ENCODE measurements at places on chromosomes 6 and 20.
A peak's percentile ranks its signal among the peaks of the same experiment; 100 is the strongest.

GRCh38 chr6:31821301-31822035 is 6.1 kb upstream of the HSPA1B start:
- DNase-seq, result no peak

DNA sequence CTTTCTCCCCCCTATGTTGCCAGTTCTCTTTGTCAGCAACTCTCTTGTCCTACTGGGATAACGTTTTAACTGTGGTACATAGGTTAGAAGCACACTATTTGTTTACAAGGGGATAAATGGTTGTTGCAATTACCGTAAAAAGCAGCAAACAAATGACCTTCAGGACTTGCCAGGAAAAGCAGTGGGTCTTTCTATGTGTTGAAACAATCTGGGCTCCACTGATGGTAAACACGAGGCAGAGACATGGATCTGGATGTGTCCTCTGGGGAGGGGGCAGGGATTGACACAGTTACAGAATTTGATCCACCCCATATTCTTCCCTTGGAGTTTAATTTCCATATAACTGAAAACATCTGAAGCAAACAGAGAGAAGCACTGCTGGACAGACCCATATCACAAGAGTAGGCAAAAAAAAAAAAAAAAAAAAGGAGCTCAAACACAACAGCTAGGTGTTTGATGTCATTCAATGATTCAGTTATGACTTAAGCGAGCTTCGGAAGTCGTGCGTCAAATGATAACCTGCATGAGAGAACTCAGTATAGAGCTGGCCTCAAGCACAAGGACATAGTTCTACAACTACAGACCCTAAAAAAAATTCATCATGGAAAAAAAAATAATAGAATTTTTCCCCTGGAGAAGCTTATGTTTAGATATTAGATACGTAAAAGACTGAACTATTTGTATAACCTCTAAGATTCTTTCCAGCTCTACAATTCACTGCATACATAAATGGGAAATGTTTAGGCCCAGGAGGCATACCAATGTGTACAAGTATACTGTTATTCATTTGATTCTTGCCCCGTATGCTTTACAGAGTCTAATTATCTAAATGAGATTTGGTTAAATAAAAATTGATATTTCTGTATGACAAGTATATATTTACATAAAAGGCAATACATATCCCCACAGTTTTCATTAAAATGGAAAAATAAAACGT is 127.7 kb downstream of the ALDH8A1 start:
- no peak for DNase-seq

DNA sequence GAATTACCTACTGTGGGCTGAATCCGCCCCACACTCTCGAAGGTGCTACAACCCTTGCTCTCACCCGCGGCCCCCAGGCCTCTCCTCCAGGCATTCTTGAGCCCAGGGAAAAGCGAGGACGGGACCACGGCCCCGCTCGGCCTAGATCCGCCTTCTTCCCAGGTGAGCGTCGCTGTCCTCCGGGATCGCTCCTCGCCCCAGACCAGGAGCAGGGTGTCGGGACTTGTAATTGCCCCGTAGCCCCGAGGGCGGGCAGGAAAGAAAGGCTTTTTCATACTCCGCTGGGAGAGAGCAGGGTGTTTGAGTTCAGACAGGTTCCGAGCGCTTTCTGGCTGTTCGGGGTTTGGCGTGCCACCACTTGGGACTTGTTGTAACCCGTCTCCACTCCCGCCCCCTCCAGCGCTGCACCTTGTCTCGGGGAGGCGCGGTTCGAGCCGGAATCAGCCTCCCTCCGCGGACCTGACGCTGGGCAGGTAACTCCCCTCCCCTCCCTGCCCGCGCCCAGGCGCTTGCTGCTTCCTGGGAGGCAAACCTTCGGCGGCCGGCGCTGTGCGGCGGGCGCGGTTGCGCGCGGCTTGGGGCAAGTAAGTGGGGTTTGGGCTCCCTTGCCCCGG is at the start of gene FAM83B:
Gene FAM83B (plus strand): TSS at position 529 of the 614 bp plus-strand sequence. CDS start 23,476 bp downstream, outside the sequence.
- DNase-seq, result no peak

DNA sequence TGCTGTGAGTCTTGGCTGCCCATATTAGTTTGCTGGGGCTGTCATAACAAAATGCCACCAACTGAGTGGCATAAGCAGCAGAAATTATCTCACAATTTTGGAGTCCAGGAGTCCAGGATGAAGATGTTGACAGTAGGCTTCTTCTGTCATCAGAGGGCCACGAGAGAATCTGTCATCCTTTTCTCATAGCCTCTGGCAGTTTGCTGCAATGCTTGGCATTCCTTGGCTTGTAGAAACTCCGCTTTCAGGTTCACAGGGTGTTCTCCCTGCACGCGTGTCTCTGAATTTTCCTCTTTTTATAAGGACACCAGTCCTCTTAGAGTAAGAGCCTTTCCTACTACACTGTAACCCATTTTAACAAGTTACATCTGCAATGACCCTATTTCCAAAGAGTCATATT is 838.4 kb downstream of the TFAP2A start:
- DNase-seq, result no peak

DNA sequence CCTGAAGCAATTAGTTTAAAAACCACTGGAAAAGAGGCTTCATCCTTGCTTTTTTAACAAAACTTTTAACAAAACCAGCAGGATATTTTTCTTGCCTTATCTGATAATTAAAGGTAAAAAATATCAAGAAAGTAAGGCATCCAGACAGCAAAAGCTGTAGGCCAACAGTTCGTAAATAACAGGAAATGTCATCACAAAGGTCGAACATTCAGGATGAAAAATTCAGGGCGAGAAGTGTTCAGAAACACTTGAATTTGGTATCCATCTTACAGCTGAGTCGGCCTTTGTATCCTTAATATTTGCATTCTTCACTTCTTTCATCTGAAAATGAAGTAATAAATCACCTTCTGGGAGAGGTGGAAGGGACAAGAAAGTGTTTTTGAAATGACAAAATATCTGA is 8.2 kb upstream of the FILIP1 start:
- no peak for DNase-seq

DNA sequence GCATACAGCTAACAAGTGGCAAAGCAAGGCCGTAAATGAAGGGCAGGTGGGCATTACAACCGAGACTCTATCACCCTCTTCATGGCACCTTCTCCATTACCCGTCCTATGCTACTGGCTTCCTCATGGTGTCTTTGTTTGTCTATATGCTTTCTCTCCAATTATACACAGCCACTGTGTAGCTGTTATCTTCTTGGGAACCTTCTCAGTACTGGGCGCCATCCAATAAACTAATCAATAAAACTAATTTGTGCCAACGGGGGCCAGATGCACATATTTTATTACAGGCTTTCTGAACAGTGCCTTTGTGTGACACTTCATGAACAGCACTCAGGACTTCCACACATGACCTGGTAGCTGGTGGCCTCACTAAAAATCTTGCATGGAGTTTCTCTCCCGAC is 149.8 kb upstream of the PCSK2 start:
- DNase-seq, result peak; percentile 22

DNA sequence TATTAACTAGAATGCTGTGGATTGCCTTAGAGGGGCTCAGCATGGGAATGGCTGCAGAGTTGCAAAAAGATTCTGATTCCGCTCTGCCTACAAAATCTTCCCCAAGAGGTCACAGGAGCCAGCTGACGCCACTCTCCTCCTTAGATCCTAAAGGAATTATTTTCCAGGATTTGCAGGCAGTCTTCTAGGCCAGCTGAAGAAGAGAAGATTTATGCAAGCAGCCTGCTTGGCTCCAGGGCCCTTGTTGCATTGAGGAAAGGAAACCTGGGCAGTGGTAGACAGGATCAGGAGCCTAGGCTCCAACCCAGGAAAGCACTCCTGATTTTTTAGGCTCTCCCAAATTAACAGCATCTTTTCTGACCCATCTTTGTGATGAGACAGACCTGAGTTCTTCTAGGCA is 245.8 kb downstream of the PKHD1 start:
- DNase-seq, result no peak

DNA sequence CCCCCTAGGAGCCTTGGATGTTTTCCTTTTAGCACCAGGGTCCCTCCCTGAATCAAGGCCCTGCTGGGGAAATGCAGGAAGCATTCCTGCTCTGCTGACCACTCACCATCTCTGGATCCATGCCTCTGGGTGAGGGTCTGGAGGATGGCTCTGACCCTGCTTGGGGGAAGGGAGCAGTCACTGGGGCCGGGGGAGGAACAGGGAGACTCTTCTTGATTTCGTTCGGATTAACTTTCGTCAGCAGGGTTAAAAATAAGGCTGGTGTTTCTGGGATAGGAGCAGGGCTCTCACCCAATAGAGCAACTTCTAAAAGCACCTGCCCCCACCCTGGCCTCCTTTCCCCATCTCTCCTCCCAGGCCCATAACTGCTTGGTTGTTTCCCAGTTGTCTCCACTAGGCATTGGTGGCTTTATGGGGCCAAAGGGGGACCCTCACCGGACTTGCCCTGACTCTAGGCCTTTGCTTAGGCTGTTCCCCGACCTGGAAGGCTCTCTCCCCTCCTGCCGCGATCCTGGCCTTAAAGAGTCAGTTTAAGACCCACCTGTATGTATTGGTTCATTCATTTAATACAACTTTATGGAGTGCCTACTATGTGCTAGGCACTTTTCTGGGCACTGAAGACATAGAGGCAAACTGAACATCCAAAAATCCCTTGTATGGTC is 63.0 kb downstream of the JPH2 start:
- no peak for DNase-seq

GRCh38 chr20:21161926-21162325 is 36.0 kb downstream of the KIZ start:
- no peak for DNase-seq

GRCh38 chr20:31256959-31257358 is 505 bp upstream of the DEFB115 start:
- no peak for DNase-seq

- no peak for DNase-seq
These were observed 221.8 kb downstream of the KIF16B start for GRCh38 chr20:16351415-16351814.

GRCh38 chr20:24805456-24806238 is 143.4 kb upstream of the CST7 start:
- DNase-seq, result no peak

- DNase-seq, result no peak
These were observed 168.5 kb upstream of the ID4 start for GRCh38 chr6:19668710-19669109.

All from NCI-H345 (cell line).